ENCODE measurements at places on chromosomes 13 and 19. TPM values are rescaled to one million over a fixed set of nuclear protein-coding genes. Genes with fewer than 3 reads are reported as not detected.

Gene RXFP2
- total RNA-seq, result not detected

Gene MBD3L3
- total RNA-seq, result not detected

Gene DMKN
- total RNA-seq, result 25.7 TPM

- DNase-seq, result peak; percentile 44
Observed at GRCh38 chr19:14091813-14092462, 1.4 kb upstream of the SAMD1 start.

GRCh38 chr13:112940236-112940635, 28.8 kb upstream of the MCF2L start:
- peak; percentile 59 for DNase-seq

Gene ZNF211
- total RNA-seq, result 19.0 TPM

DNA sequence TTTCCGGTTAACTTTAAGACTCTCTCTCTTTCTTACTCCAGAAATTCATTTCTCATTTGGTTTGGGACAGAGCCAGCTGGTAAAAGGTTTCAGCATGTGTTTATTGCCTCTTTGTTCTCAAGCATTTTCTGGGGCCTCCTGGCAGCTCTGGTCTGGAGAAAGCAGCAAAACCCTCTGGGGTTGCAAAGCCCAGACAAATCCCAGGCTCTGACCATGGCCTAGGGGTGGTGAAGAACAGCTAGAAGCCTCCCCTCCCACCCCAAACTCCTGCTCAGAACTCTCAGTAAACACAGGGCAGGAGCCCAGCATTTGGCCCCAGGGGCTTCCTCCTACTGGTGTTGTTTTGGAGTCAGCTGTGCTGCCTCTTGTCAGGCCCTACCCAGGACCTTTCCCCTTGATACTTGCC, 124.2 kb upstream of the SERP2 start:
- peak; percentile 90 for DNase-seq

DNA sequence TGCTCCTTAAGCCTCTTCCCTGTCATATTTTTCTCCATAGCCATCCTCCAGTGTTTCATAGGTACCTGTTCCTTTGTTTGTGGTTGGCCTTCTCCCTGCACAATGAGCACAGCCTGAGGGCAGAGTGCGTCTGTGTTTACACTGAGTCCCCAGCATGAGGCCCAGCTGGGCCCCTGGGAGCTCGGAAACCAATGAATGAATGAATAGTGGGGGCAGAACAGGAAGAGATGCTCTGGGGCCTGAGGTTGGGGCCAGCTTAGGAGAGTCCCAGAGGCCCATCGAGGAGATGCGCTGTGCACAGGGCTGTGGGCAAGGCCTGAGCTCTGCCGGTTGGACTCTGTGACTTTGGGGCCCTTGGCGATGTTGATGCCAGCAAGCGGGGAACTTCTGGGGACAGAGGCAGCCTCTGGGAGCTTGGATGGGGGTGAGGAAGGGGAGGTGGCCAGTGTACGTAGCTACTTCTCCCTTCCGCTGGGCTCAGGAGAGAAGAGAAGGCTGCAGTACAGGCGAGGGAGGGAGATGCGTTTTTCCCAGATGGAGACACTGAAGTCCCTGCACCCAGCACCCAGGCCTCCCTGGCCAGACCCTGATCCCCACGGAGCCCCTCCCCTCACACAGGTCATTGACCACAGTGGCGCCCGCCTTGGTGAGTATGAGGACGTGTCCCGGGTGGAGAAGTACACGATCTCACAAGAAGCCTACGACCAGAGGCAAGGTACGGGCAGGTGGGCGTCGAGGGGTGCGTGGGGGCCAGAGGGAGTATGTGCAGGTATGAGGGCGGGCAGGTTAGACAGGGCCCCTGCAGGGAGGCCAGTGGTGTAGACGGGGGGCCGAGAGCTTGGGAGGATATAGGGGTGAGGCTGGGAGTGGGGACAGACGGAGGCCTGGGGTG, 5.1 kb downstream of the TBCB start:
- DNase-seq, result no peak

Gene ACP5
- total RNA-seq, result 2.5 TPM

Gene CGB2
- total RNA-seq, result not detected

DNA sequence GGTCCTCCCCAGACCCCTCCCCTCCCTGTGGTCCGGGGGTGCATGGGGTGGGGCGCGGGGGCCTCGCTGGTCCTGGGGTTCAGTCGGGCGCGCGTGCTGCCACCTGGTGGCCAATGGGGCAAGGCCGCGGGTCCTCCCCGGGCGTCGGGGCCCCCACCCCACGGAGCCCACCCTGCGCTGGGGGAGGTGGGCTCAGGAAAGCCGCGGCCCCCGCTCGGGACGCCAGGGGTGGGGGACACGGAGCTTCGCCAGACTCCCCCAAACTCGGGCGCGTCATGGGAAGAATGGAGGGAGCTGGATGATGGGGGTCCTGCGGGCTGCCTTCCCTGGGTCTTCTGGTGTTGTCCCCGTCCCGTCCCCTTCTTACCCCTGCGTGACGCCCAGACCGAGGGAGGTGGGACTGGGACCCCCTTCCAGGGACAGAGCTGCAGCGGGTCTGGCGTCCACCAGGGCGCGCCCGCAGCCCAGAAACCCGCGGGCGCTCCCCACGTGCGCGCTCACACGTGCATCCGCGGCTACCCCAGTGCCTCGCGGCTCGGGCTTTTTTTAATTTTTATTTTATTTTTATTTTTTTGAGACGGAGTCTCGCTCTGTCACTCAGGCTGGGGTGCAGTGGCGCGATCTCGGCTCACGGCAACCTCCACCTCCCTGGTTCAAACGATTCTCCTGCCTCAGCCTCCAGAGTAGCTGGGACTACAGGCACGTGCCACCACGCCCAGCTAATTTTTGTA, 19.8 kb upstream of the TCF3 start:
- DNase-seq, result peak; percentile 67

Gene ZFP28
- total RNA-seq, result 19.9 TPM

DNA sequence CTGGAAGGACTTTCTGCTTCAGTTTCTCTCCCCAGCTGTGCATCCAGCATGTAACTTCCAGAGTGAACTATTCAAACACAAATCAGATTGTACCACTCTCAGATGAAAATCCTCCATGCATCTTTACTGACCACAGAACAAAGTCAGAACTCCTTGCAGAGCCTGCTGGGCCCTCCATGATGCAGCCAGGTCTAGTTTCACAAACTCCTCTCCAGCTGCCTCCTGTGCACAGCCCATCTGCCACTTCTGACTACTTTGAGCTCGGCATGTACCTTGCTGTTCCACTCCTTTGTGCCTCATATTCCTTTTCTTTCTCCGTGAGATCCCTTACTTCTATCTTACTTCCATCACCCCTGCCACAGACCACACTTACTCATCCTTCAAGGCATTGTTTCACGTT, 31.4 kb downstream of the NALCN start:
- DNase-seq, result no peak

- no peak for DNase-seq
Observed at GRCh38 chr13:106517109-106517847, 18.2 kb downstream of the EFNB2 start.

DNA sequence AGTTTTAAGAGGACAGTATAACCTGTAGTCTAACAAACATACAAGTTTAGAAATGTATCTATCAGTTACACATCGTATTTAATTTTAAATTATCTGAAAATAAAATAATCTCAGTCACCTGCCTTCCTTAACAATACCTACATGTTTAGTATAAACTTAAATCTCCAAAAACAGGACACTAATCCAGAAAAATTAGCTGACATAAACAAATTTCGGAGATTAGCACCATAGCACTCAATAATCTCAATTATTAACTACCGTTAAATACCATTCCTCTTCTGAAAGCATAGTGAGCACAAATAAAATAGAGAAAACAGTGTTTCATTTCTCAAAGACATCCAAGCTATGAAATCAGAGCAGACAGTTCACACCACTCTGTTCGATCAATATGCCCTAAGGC, 13.2 kb downstream of the MED4 start:
- no peak for DNase-seq

GRCh38 chr19:14544977-14545715, 15.8 kb downstream of the TECR start:
- peak; percentile 95 for DNase-seq

Gene SHISA7
- total RNA-seq, result not detected

DNA sequence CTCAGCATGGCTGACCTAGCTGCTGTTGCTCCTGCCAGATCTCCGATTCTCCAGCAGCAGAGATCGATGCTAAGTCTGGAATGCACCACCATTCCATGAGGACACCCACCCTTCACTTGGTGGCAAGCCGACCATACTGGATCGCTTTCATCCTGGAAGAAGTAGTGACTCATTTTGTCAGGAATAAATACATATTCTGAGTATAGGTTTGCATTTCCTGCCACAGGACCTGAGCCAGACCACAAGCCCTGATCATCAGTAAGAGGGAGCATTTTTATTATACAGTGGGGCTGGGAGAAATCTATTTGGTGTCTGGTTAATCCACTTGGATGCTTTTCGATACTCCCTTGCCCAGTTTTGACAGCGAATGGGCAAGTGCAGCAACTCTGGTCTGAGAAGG, 10.9 kb upstream of the KCTD15 start:
- no peak for DNase-seq
